Activated CD4-positive, alpha-beta T cell treated with anti-CD3 and anti-CD28 coated beads for 36 hours (primary cell): ENCODE measurements at places on chromosomes 12 and 14. TPM values are rescaled to one million over a fixed set of nuclear protein-coding genes. Genes with fewer than 3 reads are reported as not detected.

CACNB3 gene
- 11.5 TPM for total RNA-seq

OTOGL gene
- not detected for total RNA-seq

PTGER2 gene
- total RNA-seq, result 2.4 TPM

NPAS3 gene
- total RNA-seq, result not detected

KRT85 gene
- total RNA-seq, result not detected

TMEM117 gene
- total RNA-seq, result 1.4 TPM

OR6C74 gene
- not detected for total RNA-seq

CD163L1 gene
- not detected for total RNA-seq

DNA sequence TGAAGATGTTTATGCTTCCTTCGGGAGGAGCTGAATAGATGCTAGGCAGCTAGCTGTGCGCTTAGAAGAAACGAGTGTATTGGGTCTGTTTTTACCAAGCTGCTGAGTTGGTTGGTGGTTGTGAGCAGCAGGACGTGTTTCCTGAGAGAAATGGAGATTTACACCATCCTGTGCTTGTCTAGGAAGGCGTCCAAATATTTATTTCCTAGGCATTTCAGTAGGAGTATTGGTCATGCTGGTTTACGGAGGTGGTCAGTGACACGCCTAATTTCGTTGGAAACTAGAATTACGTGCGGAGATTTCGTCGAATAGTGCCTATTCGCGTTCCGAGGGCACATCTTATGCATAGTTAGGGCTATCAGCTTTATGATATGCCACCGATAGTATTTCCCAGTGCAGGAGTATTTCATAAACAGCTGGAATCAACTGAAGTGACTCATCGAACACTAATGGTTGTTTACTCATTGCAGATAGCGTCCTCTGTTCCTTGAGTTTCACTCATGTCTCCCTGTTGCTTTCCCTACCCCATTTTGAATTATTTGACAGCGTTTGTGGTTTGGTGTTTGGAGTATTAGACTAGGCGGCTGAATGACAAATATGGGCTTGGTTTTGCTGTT lies 780 bp downstream of the TBC1D15 start:
- peak; percentile 16 for DNase-seq

DNA sequence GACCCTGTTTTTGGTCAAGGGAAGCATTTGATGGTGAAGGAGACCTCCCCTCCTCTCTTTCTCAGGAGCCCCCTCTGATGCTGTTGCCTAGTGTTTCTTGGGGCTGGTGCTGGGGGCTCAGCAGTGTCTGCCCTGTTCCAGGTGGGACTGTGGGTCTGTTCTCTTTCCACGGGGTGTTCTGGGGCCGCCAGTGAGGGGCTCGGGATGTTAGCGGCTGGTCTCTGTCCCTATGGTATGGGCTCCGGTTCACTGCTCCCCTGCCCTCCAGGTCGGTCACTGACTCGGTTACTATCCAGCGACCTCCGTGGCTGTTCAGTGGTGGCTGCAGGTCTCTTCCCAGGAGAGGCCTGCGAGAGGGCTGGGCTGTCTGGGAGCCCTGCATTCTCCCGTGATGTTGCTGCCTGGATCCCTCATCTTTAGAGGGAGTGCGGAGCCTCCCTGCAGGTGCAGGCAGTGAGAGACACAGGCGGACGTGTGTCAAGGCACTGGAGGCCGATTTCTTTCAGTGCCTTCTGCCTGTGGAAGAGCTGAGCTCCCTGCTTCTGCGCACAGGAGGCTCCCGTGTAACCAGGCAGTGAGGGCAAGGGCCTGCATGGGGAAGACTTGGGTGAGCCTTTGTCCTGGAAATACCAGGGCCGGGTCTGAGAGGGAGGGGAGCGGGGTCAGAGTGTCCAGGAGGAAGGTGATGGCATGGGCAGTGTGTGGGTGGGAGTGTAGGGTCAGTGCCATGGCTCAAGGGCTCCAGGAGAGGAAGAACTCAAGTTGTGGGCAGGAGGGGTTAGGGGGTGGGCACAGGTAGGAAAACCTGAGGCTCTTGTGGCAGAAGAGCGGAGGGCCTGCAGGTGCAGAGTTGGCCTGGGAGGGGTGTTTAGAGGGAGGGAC lies 362.6 kb downstream of the TMEM121 start:
- DNase-seq, result peak; percentile 3

DNA sequence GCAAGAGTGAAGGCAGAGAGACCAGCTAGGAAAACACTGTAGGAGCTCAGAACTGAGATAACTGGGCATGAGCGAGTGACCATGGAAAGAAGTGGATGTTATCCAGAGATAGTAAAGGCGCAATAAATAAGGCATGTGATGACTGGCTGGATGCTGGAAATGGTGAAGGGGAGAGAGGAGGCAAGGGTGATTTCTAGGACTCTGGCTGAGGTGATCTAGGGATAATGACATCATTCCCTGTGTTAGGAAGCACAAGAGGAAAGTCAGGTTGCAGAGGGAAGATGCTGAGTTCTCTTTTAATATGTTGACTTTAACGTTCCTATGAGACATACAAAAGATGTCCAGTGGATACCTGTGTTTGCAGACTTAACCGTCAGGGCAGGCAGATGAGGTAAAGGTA lies 78.7 kb downstream of the C12orf56 start:
- no peak for DNase-seq

DNA sequence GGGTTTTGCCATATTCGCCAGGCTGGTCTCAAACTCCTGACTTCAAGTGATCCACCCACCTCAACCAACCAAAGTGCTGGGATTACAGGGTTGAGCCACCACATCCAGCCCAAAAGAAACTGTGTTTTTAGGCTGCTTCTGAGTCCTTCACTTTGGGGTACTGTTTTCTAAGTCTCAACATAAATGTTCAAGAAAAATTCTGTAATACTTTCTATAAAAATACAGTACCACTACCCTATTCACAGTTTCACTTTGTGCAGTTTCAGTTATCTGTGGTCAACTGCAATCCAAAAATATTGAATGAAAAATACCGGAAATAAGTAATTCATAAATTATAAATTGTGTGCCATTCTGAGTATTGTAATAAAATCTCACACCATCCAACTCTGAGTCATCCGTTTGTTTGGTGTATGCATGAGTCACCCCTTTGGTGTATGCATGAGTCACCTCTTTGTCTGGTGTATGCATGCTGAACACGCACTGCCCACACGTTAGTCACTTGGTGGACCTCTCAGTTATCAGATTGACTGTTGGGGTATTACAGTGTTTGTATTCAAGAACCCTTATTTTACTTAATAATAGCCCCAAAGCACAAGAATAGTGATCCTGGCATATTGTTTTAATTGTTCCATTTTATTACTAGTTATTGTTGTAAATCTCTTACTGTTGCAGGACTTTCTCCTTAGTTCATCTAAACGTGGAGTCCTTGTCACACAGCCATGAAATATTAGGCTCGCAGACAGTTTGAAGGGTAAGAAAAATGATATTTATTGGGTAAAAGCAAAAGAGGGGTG lies 190.2 kb downstream of the FSCB start:
- peak; percentile 46 for DNase-seq

DNA sequence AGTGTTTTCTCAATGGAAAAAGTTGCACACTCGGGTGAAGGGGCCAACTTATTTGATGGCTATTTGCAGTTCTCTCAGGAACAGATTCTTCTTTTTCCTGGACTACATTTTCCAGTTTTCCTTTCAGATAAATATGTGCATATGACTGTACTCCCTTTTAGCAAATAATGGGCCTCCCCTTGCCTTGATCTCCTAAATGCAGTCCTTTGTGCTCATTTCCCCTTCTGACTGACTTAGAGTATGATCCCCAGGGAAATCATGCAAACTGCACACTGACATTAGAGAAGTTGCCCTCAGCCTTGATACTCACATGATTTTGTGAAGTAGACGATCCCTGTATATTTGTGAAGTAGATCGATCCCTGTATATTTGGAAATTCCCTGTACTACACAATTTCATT lies 492.9 kb upstream of the NOVA1 start:
- DNase-seq, result no peak

DNA sequence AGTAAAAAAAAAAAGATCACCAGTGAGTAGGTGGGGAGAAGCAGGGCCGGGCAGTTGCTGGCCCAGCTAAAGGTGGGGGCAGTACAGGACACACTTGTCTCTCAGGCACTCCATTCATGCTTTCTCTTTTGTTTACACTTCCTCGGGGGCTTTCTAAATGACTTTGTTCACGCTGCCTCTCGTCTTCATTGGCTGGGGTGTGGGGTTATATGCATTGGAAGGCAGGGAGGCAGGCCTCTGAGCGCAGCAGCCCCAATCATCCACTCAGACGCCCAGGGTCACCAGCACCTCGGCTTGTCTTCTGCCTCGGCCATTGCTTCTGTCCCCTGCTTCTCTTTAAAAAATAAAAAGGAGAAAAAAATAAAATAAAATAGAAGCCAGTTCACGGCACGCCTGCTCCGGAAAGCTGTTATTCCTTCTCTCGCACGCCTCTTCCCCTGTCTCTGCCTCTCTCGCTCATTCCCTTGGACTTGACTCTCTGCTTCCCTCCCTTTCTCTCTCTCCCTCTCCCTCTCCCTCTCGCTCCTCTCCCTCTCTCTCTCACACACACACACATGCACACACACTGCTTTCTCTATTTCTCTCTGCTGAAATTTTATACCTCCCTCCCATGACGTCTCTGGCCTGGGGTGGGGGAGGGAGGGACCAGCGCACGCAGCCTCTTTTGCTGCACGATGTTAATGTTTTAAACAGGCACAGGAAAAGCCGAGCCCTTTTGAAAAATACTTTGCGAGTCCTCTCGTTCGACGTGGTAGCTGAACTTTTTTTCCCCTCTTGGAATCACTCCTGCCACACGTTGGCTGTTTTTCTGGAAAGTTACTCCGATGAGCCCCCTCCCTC lies at the start of gene TGFB3:
TGFB3 (minus strand) TSS at position 570 of the 840 bp plus-strand sequence. CDS start 1,102 bp downstream, outside the sequence.
- peak; percentile 74 for DNase-seq

- no peak for DNase-seq
Observed at GRCh38 chr12:21483531-21483930, 17.9 kb downstream of the RECQL start.

- DNase-seq, result no peak
Observed at GRCh38 chr12:19575337-19576243, 136.3 kb downstream of the AEBP2 start.

DNA sequence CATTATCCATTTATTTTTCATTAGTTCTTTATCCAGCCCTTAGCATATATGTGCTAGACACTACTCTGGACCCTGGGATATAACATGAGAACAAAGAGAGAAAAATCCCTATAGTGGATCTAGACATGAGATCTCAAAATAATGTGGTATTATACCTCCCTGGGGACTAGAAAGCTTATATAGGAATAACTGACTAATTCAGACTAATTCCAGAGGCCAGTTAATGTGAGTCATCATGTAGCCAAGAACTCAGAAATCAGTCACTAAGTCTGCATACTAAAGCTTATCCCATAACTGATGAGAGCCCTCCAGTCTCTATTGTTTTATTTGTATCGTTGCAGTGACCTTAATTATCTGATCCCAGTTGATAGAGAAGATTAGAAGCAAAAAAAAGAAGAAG lies 267.1 kb upstream of the RGS6 start:
- DNase-seq, result no peak

GRCh38 chr12:15837141-15837790 lies 44.9 kb upstream of the STRAP start:
- DNase-seq, result no peak

GRCh38 chr12:74794522-74794921 lies 256.9 kb downstream of the ATXN7L3B start:
- no peak for DNase-seq

GRCh38 chr14:95134304-95134933 lies 22.9 kb downstream of the DICER1 start:
- DNase-seq, result no peak

- DNase-seq, result no peak
Observed at GRCh38 chr12:79648881-79649280, 41.9 kb downstream of the PAWR start.

GRCh38 chr12:52035190-52035589 lies 16.1 kb upstream of the NR4A1 start:
- DNase-seq, result no peak

- DNase-seq, result no peak
Observed at GRCh38 chr12:4288296-4289131, 15.0 kb downstream of the CCND2 start.

- no peak for DNase-seq
Observed at GRCh38 chr14:37988472-37988871, 219.2 kb upstream of the SSTR1 start.

DNA sequence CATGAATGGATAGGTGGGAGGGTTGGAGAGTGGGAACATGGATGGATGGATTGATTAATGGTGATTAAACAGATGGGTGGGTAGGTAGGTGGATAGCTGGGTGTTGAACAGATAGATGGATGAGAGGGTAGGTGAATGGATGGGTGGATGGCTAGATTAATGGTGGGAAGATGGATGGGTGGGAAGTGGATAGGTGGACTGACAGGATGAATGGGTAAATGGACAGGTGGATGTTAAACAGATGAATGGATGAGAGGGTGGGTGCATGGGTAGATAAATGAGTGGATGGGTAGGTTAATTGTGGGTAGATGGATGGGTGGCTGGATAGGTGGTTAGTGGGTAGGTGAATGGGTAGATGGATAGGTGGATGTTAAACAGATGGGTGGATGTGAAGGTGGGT lies 147.0 kb upstream of the NOS1 start:
- DNase-seq, result no peak

- no peak for DNase-seq
Observed at GRCh38 chr14:34857689-34858449, 17.3 kb downstream of the BAZ1A start.

DNA sequence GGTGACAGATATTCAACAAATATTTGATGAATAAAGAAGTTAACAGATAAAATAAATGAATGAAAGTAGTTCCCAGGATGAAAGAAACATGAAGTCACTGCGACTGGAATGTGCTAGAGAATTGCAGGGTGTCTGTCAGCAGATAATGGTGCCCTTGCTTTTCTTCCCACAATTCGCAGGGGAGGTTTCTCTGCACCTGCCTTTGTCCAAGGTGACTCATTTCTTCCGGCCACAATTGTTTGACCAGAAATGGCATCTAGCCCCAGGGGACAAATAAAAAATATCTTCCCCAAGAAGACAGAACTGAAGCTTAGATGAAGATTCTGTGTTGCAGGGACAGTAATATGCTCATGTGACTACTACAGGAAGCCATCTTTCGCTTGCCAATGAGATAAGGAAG lies 316.1 kb upstream of the TBX3 start:
- no peak for DNase-seq

- no peak for DNase-seq
Observed at GRCh38 chr14:74474376-74474775, 18.7 kb downstream of the NPC2 start.
